ENCODE measurements at places on chromosomes 1 and 21.

DNA sequence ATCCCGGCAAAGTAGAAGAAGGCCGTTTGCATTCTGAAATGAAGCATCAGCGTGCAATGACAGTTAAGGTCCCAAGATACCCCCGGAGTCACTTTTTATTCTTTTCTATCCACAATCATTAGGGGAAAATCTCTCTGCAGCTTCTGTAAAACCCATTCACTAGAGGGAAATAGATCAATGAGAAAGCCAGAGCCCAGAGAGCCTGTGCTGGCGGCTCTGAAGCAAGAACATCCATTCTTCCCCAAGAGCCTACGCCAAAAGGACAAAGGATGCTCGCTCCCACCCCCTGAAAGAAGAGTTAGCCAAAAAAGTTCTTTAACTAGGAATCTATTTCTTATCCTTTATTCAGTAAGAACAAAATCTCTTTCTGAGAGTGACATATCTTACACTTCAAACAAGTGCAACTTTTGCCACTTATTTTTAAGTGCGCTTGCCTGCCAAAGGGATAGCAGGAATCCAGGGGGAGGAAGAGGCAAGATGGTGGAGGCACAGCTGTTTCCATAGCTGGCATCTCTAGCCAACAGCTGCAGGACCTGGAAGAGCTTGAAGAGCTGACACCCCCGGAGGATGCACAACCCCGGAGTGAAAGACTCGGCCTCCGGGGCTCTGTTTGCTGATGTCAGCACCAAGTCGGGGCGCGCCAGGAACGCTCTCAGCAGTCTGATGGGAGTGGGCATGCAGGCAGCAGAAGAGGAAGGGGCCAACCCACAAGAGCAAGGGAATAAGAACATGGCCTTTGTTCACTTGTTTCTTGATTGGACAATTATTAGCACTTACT, 68.7 kb downstream of the KCNN3 start:
- DNase-seq = no peak

- no peak for DNase-seq
Measured at GRCh38 chr1:171807556-171807955, 26.1 kb downstream of the METTL13 start.

DNA sequence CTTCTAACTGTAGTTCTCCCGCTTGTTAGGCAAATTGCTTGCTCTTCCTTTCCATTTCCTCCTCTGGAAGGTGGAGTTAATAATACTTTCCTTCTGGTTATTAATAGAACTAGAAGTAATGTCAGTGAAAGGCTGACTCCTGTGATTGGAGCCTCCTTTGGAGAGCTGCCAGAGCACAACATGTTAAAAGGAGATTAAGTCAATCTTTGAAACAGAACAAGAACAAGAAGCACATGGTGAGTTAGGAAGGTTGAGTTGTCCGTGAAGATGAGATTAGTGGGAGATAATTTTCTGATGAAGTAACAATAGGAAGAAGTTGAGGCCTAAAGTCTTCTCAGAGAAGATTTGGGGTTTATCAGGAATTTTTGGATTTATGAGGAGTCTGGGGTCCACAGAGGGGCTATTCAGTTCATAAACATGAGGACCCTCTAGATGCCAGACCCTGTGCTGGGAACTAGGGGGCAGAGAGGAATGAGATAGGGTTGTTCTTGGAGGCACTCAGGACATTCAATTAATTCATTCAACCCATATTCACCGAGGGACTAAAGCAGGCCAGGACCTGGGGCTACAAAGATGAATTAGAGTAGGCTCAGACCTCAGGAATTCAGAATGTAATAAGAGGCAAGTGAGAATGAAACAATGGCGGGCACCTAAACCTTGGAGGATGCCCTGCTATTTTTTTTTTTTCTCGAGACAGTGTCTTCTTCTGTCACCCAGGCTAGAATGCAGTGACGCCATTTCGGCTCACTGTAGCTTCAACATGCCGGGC, 40.7 kb upstream of the DHCR24 start:
- DNase-seq = no peak

- DNase-seq = no peak
Measured at GRCh38 chr1:236725668-236726067, 39.4 kb downstream of the ACTN2 start.

DNA sequence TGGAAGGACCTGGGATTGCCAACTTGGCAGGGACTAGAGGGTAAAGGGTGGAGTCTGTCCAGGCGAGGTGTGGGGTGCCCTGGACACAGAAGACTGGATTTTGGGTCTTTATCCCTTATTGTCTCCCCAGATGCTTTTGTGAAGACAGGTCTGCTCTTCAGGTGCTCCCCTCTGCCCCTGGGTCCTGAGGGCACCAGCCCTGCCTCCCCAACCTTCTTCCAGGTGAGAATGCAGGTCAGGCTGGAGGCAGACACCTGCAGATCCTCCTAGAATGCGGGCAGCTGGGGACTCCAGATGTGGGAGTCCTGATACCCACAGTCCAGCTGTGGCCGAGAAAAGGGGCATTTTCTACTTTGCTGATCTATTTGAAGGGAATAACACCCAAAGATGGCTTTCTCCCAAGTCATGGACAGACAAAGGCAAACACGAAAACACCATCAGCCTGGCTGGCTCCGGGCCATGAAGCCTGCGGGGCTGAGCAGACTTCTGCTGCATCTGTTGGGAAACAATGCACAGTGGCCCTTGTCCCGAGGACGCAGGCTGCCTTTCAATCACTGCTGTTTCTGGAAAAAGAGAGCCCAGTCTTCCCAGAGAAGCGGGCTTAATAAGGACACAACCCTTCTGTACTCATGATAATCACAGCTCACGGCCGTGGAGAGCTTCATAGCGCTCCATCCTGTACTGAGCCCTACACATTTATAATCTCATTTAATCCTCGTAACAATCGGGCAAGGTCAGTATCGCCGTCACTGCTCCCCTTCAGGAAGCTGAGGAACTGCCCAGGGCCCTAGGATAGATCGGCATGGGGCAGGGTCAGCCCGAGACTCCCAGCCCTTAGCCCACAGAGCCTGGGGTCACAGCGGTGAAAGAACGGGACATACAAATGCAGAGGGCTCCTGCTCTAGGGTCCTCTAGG, 62.0 kb upstream of the ABCG1 start:
- DNase-seq = no peak
